ENCODE measurements at places on chromosomes 2 and 18.

DNA sequence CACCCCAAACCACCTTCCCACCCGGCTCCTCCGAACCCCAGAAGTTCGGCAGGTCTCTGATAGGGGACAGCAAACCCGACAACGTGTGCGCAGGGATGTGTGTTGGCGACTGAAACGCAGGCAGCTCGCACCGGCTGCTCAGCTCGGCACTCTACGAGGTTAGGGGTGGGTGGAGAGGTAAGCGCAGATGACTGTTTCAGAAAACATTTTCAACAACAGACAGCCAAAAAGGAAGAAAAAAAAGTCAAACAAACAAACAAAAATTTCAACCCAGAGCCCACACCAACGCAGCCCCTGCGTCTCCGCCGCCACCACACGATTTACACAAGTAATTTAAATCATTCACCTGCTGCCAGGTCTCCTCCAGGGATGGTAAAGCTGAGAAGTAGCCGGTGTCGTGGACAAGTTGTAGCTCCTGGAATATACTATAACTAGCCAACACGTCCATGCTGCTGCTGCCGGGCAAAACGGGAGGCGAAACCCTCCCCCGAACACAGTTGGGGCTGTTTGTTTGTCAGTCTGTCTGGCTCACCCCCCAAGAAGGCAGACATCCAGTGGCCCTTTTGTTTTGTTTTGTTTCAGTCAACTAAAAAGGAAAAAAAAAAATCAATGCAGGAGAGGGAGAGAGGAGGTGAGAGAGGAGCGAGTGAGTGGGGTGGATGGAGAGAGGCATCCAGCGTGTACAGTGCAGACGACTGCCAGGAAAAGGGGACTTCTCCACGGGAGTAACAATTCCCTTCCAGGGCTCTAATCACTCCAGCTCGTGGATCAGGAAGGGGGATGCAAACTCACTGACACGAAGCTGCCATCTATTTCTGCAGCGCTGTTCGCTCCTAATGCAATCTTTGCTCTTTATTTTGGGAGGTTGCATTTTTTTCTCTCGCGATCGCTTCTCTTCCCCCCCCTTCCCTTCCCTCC lies at the start of gene KLF7:
Gene KLF7 (minus strand): TSS at position 828 of the 918 bp plus-strand sequence. CDS start 380 bp downstream, at position 448.
- DNase-seq: peak; percentile 57

DNA sequence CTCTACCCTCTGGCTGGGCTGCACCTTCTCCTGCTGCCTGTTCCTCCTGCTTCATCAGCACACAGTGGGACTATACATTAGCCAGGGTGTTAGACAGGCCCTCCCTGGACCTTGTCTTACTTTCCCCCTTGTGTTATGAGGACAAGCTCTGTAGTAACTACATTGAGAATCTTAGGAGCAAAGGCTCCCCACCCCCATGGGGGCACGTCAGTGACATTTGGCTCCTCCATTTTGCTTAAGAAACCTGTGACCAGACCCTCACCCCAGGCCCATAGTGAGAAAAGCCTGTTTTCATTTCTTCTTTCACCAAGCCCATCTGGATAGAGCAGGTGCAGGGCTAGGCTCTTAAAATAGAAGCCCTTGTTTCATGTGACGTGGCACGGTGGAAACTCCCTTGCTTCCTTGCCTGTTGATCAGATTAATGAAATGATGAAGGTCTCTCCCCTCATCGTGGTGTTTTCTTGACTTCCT lies 146.7 kb downstream of the RPIA start:
- DNase-seq: no peak

- peak; percentile 60 for DNase-seq
These were observed 30.4 kb downstream of the KLF7 start for GRCh38 chr2:207135340-207135739.

GRCh38 chr2:9158786-9159779 lies 47.5 kb upstream of the ASAP2 start:
- no peak for DNase-seq

- DNase-seq: no peak
These were observed 124.1 kb downstream of the RAPGEF4 start for GRCh38 chr2:172859581-172860335.

GRCh38 chr2:35852-36251 lies 10.5 kb downstream of the FAM110C start:
- no peak for DNase-seq

DNA sequence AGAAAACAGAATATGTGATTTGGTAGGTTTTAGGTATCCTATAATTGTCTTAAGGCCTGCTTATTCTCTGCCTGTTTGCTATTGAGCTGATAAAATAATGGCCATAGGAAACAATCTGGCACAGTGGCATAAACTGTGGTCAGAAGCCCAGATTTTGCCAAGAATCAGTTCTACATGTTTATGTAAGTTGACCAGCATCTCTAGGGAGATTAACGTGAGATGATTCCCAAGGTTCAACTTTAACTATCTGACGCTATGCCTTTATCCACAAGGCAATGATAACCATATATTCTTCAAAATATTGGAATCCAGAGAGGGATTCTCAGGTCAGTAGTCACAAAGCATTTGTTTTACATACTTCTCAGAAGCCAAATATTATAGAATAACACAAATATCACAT lies 25.6 kb downstream of the AP1S3 start:
- DNase-seq: no peak

All from EH (cell line).